ENCODE measurements at places on chromosomes 3 and 15. TPM values are rescaled to one million over a fixed set of nuclear protein-coding genes. Genes with fewer than 3 reads are reported as not detected.

AMIGO3 gene
- total RNA-seq = 1.0 TPM

CCR4 gene
- total RNA-seq = 0.05 TPM

MUSTN1 gene
- not detected for total RNA-seq

LRRC2 gene
- under 0.01 TPM for total RNA-seq

CCDC9B gene
- total RNA-seq = 10.0 TPM

DNAH12 gene
- total RNA-seq = under 0.01 TPM

All from dermis blood vessel endothelial cell (primary cell).